ENCODE measurements at places on chromosomes 13 and 19. TPM values are rescaled to one million over a fixed set of nuclear protein-coding genes. Genes with fewer than 3 reads are reported as not detected.
A peak's percentile ranks its signal among the peaks of the same experiment; 100 is the strongest.

The APOC4 gene
- not detected for total RNA-seq

- no peak for DNase-seq
Observed at GRCh38 chr19:4577020-4577782, 17.7 kb upstream of the SEMA6B start.

- DNase-seq = no peak
Observed at GRCh38 chr19:46173886-46174480, 25.9 kb downstream of the IGFL2 start.

- DNase-seq = peak; percentile 33
Observed at GRCh38 chr13:109427148-109427547, 359.2 kb downstream of the IRS2 start.

The CGB3 gene
- total RNA-seq = not detected

The DOCK6 gene
- 21.2 TPM for total RNA-seq

- DNase-seq = peak; percentile 56
Observed at GRCh38 chr13:98581971-98582702, 5.2 kb upstream of the STK24 start.

GRCh38 chr19:840519-841206 lies at the start of gene PRTN3:
TSS of gene PRTN3 (plus strand) at chr19:840999. CDS start at chr19:841009, 10 bp downstream.
- DNase-seq = no peak

The SNRNP70 gene
- 117 TPM for total RNA-seq

- DNase-seq = peak; percentile 67
Observed at GRCh38 chr13:107210723-107211030, 642.7 kb upstream of the ARGLU1 start.

DNA sequence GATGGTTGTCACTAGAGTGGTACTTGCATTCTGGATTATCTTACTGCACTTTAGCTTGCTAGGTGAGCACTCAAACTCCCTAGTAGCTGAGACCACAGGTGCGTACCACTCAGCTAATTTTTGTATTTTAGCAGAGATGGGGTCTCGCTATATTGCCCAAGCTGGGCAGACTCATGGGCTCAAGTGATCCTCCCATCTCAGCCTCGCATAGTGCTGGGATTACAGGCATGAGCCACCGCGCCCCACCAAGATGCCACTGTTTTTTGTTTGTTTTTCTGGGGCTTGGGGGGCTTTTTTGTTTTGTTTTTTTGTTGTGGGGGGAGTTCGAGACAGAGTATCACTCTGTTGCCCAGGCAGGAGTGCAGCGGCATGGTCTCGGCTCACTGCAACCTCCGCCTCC lies 17.8 kb downstream of the LYPD3 start:
- no peak for DNase-seq

The ZNF761 gene
- total RNA-seq = 13.8 TPM

The F2RL3 gene
- total RNA-seq = 0.43 TPM

Data from fibroblast of villous mesenchyme (primary cell).